ENCODE measurements at places on chromosomes 2 and 18. TPM values are rescaled to one million over a fixed set of nuclear protein-coding genes. Genes with fewer than 3 reads are reported as not detected.

- H3K4me3 ChIP-seq = no peak overlapping the region
- no peaks in the 10 kb centered on the region for H3K36me3 ChIP-seq
- no peaks in the 10 kb centered on the region for H3K4me1 ChIP-seq
Measured at GRCh38 chr2:10757814-10758286, 36.4 kb downstream of the ATP6V1C2 start.

DNA sequence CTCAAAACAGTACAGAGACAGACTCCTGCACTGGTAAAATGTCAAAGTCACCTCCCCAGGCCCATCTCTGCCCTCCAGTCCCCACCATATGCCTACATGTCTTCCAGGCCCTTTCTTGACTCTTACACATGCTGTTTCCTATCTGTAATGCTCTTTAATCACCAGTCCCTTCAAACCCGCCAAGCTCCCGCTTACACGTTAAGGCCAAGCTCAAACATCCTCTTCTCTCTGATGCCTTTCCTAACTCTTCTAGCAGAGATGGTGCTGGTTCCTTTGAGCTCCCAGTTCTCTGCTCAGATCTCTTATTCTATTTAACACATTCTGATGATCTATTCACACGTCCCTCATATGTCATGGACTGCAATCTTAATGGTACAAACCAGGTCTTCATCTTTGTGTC is 5.0 kb downstream of the EVA1A start:
- H3K4me3 ChIP-seq = no peak overlapping the region
- no peak overlapping the region for H3K27ac ChIP-seq
- no peaks in the 10 kb centered on the region for H3K4me1 ChIP-seq
- DNase-seq = no peak
- H3K36me3 ChIP-seq = no peaks in the 10 kb centered on the region

DNA sequence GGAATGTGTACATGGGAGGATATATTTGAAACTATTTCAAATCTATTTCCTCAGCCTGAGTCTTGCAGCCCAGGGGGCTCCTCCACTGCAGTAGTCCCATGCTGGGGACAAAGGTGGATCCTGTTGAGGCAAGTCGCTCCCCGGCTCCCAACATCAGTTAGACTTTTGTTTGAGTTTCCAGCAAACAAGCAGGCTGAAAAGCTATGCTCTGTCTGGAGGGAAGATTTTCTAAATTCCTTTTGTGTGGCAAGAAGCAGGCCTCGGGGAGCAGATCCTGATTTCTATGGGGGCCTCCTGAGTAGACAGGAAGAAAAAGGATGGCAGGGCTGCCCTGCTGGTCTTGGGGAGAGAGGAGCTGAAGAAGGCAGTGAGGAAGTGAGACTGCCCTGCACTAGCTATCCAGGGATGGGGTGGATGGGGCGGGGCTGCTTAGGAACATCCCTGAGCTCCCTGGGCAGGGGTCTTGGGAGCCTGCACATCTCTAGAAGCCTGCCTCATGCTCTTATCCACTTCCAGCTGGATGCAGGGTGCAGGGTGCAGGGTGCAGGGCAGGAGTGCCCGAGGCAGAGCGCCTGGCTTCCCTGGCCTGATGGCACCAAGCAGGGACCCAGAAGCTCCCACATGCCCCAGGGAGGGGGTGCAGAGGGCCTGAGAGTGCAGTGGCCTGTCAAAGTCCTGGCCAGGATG is 6.0 kb upstream of the CIB4 start:
- H3K4me1 ChIP-seq = peaks cover 15% of the 10 kb centered on the region
- no peaks in the 10 kb centered on the region for H3K36me3 ChIP-seq
- DNase-seq = no peak
- no peak overlapping the region for H3K4me3 ChIP-seq
- no peaks in the 10 kb centered on the region for H3K27me3 ChIP-seq

GRCh38 chr18:27558388-27559155 is 373.5 kb upstream of the CHST9 start:
- H3K4me1 ChIP-seq = no peaks in the 10 kb centered on the region
- no peak overlapping the region for H3K4me3 ChIP-seq
- H3K36me3 ChIP-seq = no peaks in the 10 kb centered on the region

DNA sequence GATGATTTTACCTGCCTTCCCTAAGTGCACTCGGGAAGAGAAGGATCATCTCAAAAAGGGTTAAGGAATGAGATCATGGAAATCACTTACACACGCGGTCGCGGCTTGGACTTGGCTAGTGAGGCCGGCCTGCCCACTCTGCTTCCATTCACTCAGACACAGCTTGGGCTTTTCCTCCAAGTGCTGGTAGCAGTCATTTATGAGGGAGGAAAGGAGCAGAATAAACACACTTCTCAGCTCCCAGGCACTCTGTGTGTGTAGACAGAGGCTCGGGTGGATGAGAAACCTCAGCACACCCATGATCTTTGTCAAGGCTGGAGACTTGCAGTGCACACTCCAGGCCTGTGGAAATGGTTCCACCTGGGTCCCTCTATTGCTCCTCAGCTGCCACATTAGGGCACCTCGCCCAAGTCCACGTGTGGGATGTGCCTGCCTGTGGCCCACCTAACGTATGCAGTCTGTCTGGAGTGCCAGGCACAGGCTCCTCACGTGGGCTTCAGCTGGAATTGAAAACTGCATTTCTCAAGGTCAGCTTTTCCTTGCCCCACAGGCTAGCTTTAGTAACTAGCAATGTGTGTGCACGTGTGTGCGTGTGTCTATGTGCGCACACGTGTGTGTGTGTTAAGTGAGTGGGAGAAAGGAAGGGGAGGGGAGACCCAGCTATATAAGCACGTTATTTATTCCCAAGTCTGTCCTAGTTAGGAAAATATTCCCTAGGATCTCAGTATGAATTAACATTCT is 288.4 kb downstream of the SOX11 start:
- peaks cover 9% of the 10 kb centered on the region for H3K27me3 ChIP-seq
- H3K4me1 ChIP-seq = no peaks in the 10 kb centered on the region
- no peak overlapping the region for H3K27ac ChIP-seq
- DNase-seq = no peak
- H3K4me3 ChIP-seq = no peak overlapping the region
- no peaks in the 10 kb centered on the region for H3K36me3 ChIP-seq

GRCh38 chr2:39568561-39569006 is 97.1 kb upstream of the TMEM178A start:
- H3K4me3 ChIP-seq = no peak overlapping the region
- peaks cover 4% of the 10 kb centered on the region for H3K4me1 ChIP-seq
- H3K36me3 ChIP-seq = no peaks in the 10 kb centered on the region

APLF gene
- 6.8 TPM for total RNA-seq

IHH gene
- total RNA-seq = 0.69 TPM

ANKRD36C gene
- total RNA-seq = 24.3 TPM

NDUFS1 gene
- 65.7 TPM for total RNA-seq
